Stimulated activated CD8-positive, alpha-beta memory T cell treated with anti-CD3 and anti-CD28 coated beads, Interleukin-15, amount 100 ng/mL, for 1 hour (primary cell): ENCODE measurements at places on chromosomes 5 and 9.

GRCh38 chr9:20507431-20507830 lies 114.9 kb downstream of the MLLT3 start:
- no peak for DNase-seq

GRCh38 chr5:173065155-173065554 lies 9.0 kb downstream of the CREBRF start:
- DNase-seq, result no peak

- no peak for DNase-seq
Observed at GRCh38 chr9:84381508-84381907, 41.0 kb upstream of the SLC28A3 start.

DNA sequence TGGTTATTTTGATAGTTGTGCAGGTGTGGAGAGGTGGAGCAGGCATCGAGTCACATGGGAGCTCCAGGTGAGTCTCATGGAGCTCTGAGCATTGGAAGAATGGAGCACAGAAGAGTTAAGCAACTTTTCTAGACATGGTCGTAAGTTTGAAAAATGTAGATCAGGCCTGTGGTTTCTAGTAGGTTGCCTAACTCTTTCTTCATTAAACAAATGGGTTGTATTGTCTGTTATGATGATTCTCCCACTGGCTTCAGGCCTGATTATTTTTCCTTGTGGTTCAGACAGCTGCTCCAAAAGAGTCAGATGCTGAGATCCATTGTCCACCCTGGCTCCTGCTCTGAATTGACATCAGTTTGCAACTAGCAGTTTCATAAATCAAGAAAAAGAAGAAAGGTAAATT lies 80.3 kb upstream of the RPS23 start:
- no peak for DNase-seq

- no peak for DNase-seq
Observed at GRCh38 chr9:122780026-122780425, 8.7 kb upstream of the OR5C1 start.

GRCh38 chr5:132526290-132526973 lies 16.9 kb downstream of the IL5 start:
- peak; percentile 14 for DNase-seq

GRCh38 chr9:137977571-137978261 lies 100.1 kb downstream of the CACNA1B start:
- DNase-seq, result no peak

- DNase-seq, result no peak
Observed at GRCh38 chr9:87795178-87795577, 69.3 kb downstream of the CTSL start.

DNA sequence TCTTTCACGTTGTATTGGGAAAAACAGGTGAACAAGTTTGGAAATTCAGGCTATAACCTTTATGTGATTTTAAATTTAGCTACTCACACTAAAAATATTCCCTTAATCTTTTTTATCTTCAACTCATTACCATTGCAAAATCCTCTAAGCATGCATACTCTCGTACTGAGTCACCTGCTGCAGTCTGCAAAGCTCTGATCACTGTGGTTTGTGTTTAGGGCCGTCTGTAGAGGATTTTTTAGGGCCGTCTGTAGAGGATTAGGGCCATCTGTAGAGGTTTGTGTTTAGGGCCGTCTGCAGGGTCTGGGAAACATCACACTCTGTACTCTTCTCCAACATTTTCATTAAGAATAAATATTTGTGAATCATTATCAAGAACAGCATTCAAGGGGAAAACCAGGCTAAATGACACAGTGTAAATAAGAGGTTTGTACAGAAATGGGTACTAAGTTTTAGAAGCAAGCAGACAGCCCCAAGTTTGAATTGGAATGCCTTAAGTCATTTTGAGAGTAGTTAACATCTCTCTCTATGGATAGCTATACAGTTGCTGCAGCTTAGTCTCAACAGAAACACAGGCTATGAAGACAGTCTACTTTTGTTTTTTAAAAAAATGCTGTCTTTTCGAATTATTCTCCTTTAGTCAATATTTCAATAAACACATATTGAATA lies 155.0 kb upstream of the TSLP start:
- no peak for DNase-seq

DNA sequence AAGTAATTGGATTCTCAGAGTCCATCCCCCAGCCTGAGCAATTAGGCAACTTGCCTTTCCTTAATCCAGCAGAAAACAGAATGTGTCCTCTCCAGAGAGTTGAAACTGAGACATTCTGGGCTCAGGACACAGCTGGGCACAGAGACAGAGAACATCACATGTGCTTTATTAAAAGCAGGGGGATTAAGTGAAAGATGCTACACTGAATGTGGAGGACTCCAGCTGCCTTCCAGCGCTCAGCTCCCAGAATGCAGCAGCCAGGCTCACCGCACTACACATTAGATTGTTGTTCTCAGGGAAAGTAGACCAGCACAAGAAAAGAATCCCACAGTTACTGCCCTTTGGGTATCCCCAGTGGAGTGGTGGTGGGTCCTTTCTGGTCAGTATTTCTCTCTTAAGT lies 141.6 kb upstream of the IL12B start:
- DNase-seq, result no peak

DNA sequence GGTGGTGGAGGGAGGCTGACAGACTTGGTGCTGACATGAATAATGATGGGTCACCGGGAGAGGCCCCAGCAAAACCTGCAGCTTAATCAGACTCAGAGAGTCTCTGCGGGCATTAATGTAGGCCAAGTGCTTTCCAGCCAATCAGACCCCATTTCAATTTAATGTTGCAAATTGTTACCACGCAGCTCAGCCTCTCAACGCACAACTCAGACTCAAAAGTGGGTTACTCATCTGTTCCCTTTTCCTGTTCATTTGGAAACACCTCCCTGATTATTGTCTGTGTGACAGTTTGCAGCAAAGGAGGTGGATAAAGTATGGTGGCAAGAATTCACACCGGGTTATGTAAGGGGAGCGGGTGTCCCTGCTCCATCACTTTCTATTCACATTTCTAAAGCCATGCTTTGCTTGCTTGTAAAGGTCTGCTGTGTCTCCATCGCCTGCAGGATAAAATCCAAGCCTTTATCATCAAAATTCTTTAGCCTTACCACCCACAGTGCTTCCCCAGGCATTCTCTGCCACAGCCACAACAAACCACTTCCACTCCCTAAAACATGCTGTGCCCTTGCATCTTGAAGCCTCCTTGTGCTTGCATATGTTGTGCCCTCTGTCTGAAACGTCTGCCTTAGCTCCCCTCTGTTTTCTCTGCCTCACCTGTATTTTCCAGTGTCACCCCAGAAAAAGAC lies 156.5 kb downstream of the ASTN2 start:
- DNase-seq, result no peak

DNA sequence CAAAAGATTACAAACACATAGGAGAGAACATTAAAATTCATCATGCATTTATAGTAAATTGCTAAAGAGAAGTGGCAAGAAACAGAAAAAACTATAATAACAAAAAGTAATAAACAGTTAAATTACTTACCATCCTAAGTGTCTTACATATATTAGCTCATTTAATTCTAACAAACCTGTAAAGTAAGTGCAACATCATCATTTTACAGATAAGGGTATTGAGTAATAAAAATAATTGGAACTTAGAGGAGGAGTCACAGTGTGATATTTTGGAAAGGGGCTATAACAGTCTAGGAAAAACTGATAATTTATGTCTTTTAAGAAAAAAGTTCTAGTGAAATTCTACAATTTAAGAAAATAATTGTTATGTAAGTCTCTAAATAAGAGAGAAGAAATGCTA lies 592.8 kb downstream of the DMRTA1 start:
- DNase-seq, result no peak

DNA sequence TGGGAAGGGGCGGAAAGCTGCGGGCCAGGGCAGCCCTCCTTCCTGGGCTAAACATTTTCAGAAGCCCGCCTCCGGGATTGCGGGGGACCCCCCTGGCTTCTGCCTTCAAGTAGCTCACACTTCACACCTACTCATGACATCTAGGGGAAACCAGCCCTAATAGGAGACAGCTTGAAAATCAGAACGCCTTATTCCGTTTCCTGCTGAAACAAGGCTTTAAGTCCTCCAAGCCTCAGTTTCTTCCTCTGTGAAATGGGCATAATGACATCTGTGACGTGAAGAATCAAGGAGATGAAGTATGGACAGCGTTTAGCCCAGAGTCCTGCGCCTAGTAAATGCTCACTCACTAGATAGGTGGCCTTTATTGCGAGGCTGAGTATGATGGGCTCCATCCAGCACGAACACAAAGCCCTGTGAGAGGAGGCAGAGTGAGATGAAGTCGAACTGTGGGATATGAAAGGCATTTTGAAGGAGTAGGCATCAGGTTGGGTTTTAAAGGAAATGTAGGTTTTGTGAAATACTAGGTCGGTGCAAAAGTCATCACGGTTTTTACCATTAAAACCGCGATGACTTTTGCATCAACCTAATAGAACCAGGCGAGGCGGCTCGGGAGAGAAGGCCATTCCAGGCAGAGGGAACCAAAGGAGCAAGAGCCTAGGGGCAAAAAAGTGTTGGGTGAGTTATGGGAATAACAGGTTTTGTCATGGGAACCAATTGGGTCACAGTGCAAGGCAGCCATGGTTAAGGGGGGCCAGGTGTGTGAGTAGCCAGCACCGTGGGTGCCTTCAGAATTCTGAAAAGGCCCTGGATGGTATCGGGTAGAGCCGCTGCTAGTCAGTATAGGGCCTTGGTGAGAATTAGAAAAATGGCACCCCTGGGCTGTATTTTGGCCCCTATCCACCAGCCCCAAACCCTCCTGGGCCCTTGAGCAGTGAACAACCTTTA lies 1.0 kb upstream of the TSC1 start:
- DNase-seq, result no peak
